ENCODE measurements at places on chromosomes 1 and 21.
A peak's percentile ranks its signal among the peaks of the same experiment; 100 is the strongest.

DNA sequence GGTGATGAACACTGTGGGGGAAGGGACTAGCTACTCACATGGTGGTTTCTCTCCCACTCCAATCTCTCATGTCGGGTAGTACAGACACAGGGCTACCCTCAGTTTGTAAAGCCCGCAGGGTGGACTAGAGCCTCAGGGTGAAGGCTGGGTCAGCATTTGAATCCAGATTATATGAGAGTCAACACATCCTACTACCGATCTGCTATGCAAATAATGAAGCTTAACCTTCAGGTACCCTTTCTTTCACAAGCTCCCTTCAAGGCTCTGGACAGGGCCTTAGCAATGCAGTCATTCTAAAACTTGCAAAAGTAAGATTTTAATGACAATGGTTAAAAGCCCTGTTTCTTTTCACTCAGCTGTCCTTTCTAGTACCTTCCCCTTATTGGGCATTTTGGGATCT lies 5.5 kb upstream of the ZBED6 start:
- no peak for DNase-seq

DNA sequence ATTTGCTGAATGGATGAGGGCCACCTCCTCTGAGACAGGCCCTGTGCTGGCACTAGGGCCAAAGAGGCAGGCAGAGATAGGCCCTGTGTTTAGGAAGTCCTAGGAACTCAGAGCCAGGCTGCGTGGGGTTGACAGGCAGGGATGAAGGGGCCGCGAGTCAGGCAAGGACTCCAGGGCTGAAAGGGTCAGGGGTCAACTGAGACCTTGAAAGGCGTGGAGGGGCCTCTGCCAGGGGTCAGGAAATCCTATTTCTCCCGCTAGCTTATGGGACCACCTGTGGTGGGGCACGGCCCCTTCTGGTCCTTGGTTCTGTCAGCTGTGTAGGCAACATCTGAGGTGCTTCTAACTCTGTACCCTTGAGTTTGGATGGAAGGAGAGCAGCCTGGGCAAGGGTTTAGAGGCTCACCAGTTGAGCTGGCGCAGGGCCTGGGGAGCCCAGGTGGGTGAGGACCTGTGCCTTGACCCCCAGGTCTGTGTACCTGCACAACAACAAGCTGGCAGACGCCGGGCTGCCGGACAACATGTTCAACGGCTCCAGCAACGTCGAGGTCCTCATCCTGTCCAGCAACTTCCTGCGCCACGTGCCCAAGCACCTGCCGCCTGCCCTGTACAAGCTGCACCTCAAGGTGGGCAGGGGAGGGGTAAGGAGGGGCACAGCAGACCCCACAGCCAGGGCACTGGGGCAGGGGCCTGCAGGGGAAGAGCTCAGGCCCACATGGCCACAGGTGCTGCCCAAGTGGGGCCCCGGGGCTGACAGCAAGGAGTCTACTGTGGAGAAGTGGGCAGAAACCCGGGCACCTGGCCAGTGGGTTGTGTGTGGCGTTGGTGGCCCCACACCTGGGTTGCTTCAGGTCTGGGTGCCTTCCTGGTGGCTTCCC lies 14.9 kb downstream of the PODN start:
- no peak for DNase-seq

DNA sequence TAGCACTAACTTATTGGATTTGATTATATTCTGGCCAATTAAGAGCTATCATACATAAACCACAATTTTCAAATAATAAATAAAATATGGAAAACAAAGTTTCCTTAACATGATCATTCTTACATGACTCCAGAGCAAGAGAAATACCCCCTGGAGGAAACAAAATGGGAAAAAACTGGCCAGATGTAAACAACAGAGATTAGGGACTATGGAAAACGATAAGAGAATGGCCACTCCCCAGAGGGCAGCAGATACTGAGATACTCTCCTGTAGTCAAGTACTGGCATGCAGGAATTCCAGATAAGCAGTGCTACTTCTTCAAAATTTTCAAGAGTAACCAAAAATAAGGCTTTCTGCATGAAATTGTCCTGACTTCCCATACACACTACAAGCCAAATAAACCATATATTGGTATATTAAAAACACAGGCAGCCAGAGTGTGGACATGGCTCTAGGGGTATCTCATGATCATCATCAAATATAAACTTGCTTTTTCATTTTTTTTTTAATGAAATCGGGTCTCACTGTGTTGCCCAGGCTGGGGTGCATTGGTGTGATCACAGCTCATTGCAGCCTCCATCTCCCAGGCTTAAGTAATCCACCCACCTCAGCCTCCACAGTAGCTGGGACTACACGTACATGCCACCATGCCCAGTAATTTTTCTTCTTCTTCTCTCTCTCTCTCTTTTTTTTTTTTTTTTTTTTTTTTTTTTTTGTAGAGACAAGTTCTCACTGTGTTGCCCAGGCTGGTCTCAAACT lies 118.5 kb downstream of the EIF4G3 start:
- DNase-seq: no peak

DNA sequence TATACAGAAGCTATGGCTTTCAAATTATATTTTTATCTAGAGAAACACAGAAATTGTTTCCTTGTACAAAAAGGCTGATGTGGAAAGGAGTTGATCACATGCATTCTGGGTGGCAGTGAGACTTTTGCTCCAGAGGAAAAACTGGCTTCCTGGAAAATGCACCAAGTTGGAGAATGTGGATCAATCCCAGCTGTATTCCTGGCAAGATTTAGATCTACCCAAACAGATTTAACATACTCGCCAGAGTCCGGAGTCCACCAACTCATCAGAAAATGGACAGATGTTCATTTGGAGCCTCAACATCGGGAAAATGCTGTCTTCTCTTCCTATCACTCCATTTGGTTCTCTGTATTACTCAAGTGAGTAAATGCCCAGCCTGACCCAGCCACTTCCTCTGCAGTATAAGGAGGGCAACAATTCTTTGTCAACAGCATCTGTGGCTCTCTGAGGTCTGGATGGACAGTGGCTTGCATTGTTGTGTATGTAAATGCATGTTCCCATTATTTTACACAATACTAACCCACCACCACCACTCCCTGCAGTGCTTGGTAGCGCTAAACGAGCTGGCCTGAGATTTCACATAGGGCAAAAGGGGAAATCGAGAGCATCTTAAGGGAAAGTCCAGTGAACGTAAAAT lies 226.2 kb upstream of the IRF2BP2 start:
- DNase-seq: peak; percentile 71

- peak; percentile 87 for DNase-seq
Observed at GRCh38 chr1:6246497-6247467, 2.8 kb downstream of the HES3 start.

- no peak for DNase-seq
Observed at GRCh38 chr1:27994060-27994459, 34.3 kb downstream of the XKR8 start.

- no peak for DNase-seq
Observed at GRCh38 chr1:218367118-218367517, 22.0 kb downstream of the TGFB2 start.

DNA sequence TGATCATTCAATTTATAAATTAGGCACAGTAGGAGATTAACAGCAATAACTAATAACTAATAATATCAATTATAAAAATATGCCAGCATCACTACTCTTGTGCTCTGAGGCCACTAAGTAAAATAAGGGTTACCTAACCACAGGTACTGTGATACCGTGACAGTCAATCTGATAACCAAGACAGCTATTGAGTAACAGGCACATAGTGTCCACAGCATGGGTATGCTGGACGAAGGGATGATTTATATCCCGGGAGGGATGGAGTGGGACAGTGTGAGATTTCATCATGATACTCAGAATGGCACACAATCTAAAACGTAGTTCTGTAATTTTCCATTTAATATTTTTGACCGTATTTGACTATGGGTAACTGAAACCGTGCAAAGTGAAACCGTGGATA lies 39.4 kb downstream of the CD46 start:
- no peak for DNase-seq
